ENCODE measurements at places on chromosomes 16 and 17. TPM values are rescaled to one million over a fixed set of nuclear protein-coding genes. Genes with fewer than 3 reads are reported as not detected.

The ZG16 gene
- not detected for total RNA-seq

The MYH2 gene
- total RNA-seq: not detected

The TPSD1 gene
- not detected for total RNA-seq

The RUNDC3A gene
- 0.92 TPM for total RNA-seq

The PPP1R27 gene
- total RNA-seq: not detected

The SLC38A8 gene
- not detected for total RNA-seq

The SMIM36 gene
- total RNA-seq: not detected

The MED9 gene
- total RNA-seq: 7.6 TPM

The CHST4 gene
- not detected for total RNA-seq

The KRTAP1-4 gene
- not detected for total RNA-seq

The KRT10 gene
- total RNA-seq: 68.3 TPM

The HSF4 gene
- total RNA-seq: not detected

The TP53TG3 gene
- total RNA-seq: not detected

The GRAP gene
- total RNA-seq: 0.05 TPM

The HYDIN gene
- not detected for total RNA-seq

The SPEM2 gene
- total RNA-seq: not detected

The PPL gene
- total RNA-seq: 252 TPM

The SPNS3 gene
- not detected for total RNA-seq

The MEIOB gene
- not detected for total RNA-seq

The HDAC5 gene
- total RNA-seq: 35.1 TPM

The ITGAD gene
- not detected for total RNA-seq

The SMIM22 gene
- 5.2 TPM for total RNA-seq

The EFNB3 gene
- 2.0 TPM for total RNA-seq

The TMIGD1 gene
- total RNA-seq: not detected

The OR4D1 gene
- total RNA-seq: not detected

The FBXL19 gene
- total RNA-seq: 38.2 TPM

The ASGR1 gene
- 0.21 TPM for total RNA-seq

The LITAFD gene
- total RNA-seq: not detected

The ATF7IP2 gene
- 4.2 TPM for total RNA-seq

Measured in airway epithelial cell (primary cell).